Esophagus squamous epithelium (tissue), 5 donors: ENCODE measurements at places on chromosomes 6 and 20. TPM values are rescaled to one million over a fixed set of nuclear protein-coding genes. Genes with fewer than 3 reads are reported as not detected.

SAPCD1 gene
- total RNA-seq, result 0.45 TPM

SLC17A2 gene
- total RNA-seq, result not detected

VWA7 gene
- total RNA-seq, result 0.22 TPM

BMP2 gene
- total RNA-seq, result 4.7 TPM

TBXT gene
- not detected for total RNA-seq

ADGRF5 gene
- 1.1 TPM for total RNA-seq

PRR18 gene
- total RNA-seq, result not detected

TAB2 gene
- total RNA-seq, result 32.7 TPM

ROS1 gene
- total RNA-seq, result not detected

RAMACL gene
- 2.7 TPM for total RNA-seq

SLC22A7 gene
- total RNA-seq, result not detected

TMEM200A gene
- total RNA-seq, result not detected

NR2E1 gene
- not detected for total RNA-seq

LAMA5 gene
- 60.4 TPM for total RNA-seq

PACSIN1 gene
- not detected for total RNA-seq

POM121L2 gene
- total RNA-seq, result not detected

PCED1A gene
- 12.3 TPM for total RNA-seq

YWHAB gene
- 130 TPM for total RNA-seq

BPIFB3 gene
- not detected for total RNA-seq

C20orf204 gene
- 0.57 TPM for total RNA-seq

WFDC12 gene
- 0.64 TPM for total RNA-seq

CALHM4 gene
- not detected for total RNA-seq

FOXA2 gene
- total RNA-seq, result not detected

CENPW gene
- total RNA-seq, result 14.2 TPM

POU5F1 gene
- total RNA-seq, result 4.1 TPM

COQ3 gene
- total RNA-seq, result 11.5 TPM

LINC00237 gene
- not detected for total RNA-seq

CTAGE9 gene
- total RNA-seq, result not detected

GLO1 gene
- total RNA-seq, result 104 TPM

LY6G6C gene
- 3.6 TPM for total RNA-seq

BEND3 gene
- total RNA-seq, result 3.6 TPM

AGER gene
- 1.5 TPM for total RNA-seq

PEX6 gene
- total RNA-seq, result 15.2 TPM

KIAA1755 gene
- total RNA-seq, result 3.4 TPM

PROKR2 gene
- not detected for total RNA-seq

PBOV1 gene
- not detected for total RNA-seq
